Lower lobe of right lung (tissue), 2 donors: ENCODE measurements at places on chromosomes 7 and 10. TPM values are rescaled to one million over a fixed set of nuclear protein-coding genes. Genes with fewer than 3 reads are reported as not detected.
A peak's percentile ranks its signal among the peaks of the same experiment; 100 is the strongest.

BRAF gene
- total RNA-seq = 43.0 TPM

DNA sequence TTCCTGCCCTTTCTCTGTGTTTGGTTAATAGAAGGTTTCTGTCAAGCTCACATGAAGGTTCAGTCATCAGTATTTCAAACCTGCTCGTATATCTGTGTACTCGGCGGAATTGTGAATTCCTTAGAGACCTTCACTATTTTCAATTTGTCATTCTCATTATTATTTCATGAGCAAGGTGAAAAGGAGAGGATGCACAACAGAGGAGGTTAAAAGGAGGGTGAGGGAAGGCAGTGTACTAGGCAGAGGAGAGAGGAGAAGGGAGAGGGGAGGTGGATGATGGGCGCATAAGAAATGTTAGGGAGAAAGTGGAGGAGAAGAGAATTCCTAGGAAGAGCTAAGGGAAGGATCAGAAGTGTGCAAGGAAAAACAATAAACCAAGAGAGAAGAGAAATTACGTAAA is 185.0 kb upstream of the COBL start:
- DNase-seq = no peak

TAS2R41 gene
- total RNA-seq = not detected

PLA2G12B gene
- total RNA-seq = 2.0 TPM

DNA sequence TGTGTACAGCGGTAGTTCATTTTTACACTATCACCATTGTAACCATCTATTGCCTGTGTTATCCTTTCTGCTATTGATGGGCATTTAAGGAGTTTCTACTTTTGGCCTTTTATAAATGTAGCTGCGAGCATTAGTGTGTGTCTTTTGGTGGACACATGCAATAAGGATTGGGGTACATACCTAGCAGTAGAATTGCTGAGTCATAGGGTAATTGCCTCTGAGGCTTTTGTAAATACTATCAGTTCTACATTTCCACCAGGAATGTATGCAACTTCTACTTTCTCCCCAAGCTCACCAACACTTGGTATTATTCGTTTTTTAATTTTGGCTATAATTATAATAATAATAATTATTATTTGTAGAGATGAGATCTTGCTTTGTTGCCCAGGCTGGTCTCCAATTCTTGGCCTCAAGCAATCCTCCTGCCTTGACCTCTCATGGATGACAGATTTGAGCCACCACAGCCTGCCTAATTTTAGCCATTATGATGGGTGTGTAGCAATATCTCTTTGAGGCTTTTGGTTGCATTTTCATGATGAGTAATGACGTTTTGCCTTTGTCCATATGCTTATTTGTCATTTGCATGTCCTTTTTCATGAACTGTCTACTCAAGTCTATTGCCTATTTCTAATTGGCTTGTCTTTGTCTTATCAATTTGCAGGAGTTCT is 277.0 kb downstream of the ACTR3B start:
- DNase-seq = no peak

- DNase-seq = no peak
Measured at GRCh38 chr7:42502022-42502421, 265.0 kb upstream of the GLI3 start.

LRIT1 gene
- not detected for total RNA-seq

- DNase-seq = peak; percentile 77
Measured at GRCh38 chr10:21526860-21527597, 1.5 kb upstream of the SKIDA1 start.

- DNase-seq = peak; percentile 71
Measured at GRCh38 chr7:80134536-80135308, at the start of gene GNAI1. TSS of gene GNAI1 (plus strand) at chr7:80134831. CDS start at chr7:80135161, 330 bp downstream.

DNA sequence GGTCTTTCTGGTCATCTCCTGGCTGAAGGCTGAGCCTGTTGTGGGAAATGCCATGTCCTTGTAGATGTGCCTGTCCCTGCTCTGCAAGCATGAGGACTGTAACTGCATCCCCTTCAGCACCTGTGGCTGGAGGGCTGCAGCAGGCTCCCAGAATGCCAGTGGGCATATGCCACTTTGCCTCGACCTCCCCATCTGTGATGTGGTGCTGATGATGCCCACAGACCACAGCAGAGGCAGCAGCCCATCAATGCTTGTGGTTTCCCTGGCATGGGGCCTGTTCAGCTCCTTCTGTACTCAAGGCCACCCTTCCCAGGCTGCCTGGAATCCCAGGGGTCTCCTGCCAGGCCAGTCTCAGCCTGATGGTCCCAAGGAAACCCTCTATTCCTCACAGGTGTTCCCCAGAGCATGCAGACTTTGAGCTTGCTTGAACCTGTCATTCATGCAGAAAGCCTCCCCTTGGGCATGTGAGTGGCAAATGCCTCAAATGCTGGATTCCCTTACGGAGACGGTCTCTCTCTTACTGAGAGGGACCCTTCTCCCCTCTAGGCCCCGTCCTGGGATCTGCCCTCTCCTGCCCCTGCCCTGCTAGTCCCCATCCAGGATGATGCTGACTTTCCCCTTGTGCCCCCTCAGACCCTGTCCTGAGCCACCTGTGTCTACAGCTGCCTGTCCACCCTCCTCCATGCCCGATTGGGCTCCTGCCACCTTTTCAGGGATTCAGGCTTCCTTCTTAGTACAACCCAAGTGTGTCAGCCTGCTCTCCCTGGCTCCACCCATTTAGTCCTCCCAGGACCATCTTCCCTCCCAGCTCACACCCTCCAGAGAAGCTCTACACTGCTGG is 50.9 kb upstream of the ANTXRL start:
- no peak for DNase-seq

HERPUD2 gene
- total RNA-seq = 40.0 TPM

DNA sequence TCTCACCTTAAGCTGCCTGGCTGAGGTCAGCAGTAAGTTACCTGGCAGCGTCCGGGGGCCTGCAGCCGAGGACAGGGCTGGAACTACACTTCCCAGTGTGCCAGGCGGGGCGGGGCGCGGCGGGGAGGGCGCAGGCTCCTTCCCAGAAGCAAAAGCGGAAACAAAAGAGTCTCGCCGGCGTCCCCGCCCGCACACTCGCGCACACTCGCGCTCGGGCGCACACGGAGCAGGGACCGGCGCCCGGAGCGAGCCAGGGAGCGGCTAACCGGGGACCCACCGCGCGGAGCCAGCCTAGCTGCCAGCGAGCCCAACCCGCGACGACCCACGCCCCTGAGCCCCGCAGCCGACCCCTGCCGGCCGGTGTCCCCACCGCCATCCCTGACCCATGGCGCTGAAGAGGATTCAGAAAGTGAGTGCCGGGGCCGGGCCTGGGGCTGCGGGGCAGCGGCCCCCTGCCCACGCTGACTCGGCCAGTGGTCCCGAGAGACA is at the start of gene UBE2D1:
TSS of gene UBE2D1 (plus strand) at position 190 of the 489 bp plus-strand sequence. CDS start at position 386, 196 bp downstream.
- peak; percentile 96 for DNase-seq

DNA sequence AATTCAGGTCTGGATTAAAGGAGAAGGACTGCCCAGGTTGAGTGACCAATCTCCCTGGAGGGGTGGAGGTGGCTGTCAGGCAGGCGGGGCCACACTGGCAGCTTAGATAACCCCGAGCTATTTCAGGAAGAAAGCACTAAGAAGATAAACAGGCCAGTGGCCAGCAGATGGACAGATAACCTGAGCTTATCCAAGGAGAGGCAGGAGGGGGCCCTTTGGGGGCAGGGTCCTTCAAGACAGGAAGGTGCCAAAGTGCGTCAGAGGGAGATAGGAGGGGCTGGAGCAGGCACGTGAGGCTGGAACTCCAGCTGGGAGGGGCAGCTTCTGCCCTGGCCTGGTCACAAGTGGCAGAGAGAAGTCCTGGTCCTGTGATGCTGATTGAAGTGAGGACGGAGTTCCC is 29.8 kb upstream of the PODXL start:
- no peak for DNase-seq
